ENCODE measurements at places on chromosomes 3 and 15.

DNA sequence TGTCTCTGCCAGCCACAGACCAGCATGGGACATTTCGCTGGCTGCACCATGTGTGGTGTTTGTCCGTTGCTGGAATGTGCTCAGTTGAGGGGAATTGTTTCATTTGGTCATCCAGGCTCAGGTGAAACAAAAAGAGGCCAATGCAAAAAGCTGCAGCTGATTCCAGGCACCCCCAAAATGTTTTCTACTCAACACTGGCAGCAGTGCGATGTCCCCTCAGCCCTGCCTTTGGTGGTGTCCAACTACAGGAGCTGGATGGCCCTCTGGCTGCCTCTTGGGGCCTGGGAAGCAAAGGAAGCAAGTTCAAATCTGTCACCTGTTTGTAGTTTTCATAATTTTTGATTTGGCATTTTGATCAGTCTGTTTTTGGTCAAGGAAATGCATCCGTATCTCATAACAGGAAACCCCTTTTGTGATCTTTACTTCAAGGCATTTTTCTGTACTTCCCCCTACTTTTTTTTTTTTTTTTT is 141.8 kb downstream of the EEFSEC start:
- DNase-seq = no peak

- DNase-seq = no peak
Observed at GRCh38 chr15:80929689-80930088, 59.9 kb downstream of the MESD start.

DNA sequence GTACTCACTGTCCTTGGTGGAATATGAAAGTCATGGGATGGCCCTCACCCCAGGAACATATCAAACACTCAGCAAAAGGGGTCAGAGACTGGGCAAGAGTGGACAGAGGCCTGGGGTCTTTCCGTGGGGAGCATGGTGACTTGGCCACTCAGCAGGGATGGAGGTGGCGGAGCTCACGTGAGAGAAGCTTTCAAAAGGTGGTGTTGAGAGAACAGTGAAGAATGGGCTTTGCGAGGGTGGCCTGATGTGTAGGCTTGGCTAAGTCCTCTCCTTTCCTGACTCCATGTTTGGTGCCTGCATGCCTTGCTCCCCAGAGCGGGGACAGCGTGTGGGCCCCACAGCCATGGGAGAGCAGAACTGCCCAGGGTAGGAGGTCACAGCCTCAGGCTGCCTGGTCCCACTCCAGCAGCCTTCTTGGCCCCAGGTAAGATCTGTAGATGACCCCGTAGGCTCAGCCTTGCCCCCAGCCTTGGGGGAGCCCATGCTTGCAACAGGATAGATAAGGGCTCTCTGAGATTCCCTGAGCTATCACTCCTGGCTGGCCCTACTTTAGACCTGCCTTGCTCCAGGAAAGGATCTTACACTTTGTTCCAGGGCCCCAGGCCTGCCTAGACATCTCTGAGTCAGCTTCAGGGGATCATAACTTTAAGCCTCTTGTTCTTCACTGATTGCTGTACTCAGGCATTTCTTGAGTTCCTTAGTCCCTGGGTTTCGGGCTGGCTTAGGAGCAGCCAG is 17.0 kb downstream of the RPLP1 start:
- DNase-seq = no peak

GRCh38 chr15:77494073-77494867 is 73.6 kb downstream of the HMG20A start:
- no peak for DNase-seq

DNA sequence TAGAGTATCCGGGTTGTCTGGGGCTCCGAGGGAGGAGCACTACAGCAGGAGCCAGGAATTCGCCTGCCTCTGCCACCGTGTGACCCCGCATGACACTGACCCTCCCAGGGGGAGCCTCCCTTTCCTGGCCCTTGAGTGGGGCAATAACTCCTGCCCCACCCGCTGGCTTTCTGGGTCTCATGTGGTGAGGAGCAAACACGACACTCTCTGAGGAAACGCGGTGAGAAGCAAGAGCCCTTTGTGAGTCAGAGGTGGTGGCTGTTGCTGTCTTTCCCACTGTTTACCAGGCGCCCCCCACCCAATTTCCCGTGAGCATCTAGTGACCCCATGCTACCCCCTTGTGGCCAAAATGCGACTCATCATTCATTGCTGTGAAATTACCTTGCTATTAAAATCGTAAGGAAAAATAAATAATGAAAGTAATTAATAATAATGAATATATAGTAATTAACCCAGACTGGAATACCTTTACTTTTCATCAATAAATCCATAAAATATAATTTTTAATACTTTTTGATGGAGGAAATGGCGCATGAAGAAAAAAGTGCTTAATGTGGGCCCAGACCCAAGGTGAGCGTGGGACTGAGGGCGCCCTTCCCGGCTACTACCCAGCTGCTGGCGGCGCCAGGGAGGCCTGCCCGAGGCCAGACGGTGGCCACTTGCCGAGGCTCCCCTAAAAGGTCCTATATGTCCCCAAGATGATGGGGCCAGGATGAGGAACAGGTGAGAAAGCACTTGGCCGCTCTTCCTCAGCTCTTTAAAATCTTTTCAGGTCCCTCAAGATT is 29.3 kb downstream of the CCNL1 start:
- DNase-seq = no peak

DNA sequence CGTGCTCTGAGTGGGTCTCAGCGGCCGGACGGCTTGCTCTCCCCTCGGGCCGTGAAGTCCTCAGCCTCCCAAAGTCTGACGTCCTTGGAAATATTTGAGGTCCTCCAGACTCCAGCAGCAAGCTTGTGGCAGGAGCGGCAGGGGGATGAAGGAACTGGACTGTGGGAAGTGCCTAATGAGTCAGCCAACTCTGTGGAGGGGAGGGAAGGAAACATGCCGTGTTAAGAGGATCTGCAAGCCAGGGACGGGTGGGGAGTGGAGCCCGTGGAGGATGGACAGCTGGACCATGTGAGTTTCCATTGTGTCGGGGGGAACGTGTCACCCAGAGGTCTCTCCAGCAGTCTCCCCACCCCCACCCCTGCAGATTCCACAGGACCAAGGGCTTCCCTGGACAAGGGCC is 39.4 kb upstream of the IDH2 start:
- no peak for DNase-seq

DNA sequence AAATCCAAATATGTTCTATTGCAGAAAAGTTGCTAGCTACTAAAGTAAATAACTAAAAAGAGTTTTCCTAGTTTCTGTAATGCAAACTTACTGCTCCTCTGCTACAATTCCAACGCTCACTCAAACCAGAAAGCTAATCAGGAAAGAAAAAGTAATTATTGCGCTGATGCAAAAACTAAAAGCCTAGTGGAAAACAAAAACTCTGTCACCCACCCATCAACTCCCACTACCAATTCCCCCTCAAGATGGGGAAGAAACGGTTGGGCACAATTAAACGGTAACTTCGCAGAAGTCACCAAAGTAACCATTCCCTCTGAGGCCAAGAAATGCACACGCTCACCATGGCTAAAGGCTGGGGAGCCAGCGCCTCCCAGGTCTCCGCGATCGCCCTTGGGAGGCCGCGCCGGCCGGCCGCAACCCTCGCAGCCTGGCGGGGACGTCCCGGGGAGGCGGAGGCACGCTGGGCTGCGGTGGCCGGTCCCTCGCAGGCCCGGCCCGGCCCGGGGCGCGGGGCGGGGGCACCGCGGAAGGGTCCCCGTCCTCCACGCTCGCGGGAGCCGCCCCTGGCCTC is 684 bp downstream of the SLTM start:
- DNase-seq = peak; percentile 60

- DNase-seq = no peak
Observed at GRCh38 chr15:44968475-44968874, 12.0 kb downstream of the TERB2 start.

- DNase-seq = no peak
Observed at GRCh38 chr15:84818261-84819131, 1.3 kb downstream of the ALPK3 start.

- DNase-seq = no peak
Observed at GRCh38 chr3:43489930-43490329, 131.9 kb downstream of the ANO10 start.

DNA sequence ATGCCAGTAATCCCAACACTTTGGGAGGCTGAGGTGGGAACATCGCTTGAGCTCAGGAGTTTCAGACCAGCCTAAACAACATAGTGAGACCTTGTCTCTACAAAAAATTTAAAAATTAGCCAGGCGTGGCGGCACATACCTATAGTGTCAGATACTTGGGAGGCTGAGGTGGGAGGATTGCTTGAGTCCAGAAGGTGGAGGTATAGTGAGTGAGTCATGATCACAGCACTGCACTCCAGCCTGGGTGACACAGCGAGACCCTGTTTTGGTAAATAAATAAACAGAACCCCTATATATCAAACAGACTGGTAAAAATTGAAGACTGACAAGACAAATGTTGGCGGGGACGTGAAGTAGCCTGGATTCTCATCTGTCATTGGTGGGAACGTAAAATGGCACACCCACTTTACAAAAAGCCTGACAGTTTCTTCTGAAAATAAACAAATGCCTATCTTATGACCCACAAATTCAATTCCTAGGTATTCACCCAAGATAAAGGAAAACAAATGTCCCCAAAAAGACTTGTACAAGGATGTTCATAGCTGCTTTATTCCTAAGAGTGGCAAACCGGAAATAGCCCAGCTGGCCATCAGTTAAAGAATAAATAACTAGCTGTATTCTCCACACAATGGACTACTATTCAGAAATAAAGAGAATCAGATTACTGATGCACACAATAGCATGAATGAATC is 47.0 kb upstream of the GK5 start:
- no peak for DNase-seq

GRCh38 chr3:170420307-170420821 is 1.7 kb downstream of the CLDN11 start:
- DNase-seq = no peak

- no peak for DNase-seq
Observed at GRCh38 chr3:172323894-172324610, 124.2 kb downstream of the GHSR start.

DNA sequence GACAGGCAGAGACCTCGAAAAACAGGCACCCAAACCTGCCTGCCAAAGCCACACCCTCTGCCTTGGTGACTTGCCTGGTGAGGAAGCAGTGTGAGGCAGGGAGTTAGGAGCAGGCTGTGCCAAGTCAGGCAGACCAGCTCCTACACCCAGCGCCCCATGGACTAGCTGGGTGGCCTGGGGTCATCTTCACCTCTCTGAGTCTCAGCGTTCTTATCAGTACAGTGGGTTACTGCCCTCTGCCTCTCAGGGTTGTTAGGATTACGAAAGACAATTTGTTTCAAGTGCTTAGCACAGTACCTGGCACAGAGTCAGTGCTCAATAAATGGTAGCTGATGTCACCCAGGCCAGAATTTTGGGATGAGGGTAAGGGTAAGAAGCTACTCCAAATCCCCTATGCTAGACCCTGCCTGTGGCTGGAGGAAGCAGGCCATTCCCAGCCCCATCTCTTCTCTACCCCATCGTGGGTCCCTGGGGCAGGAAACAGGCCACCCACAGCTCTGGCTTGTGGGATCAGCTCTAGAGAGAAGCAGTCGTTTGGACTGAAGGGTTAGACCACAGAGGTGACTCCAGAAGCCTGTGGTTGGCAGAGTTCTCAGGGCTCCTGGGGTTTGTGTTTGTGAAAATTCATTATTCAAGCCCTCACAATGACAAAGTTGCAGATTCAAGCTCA is 10.1 kb downstream of the SLC51B start:
- DNase-seq = no peak

DNA sequence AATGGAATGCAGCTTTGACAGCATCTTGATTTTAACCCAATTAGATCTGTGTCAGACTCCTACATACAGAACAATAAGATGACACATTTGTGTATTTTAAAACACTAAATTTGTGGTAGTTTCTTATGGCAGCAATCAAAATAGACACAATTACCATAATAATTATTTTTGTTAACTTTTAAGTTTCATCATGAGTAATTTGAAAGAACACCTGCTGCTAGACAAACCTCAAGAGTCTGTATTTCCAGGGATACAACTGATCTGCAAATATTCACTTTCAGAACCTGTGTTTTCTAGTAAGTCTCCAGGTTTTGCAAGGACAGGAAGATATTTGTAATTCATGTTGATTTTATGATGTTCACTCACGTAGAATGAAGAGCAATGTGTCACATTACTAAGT is 736.8 kb downstream of the DIPK2A start:
- DNase-seq = no peak

DNA sequence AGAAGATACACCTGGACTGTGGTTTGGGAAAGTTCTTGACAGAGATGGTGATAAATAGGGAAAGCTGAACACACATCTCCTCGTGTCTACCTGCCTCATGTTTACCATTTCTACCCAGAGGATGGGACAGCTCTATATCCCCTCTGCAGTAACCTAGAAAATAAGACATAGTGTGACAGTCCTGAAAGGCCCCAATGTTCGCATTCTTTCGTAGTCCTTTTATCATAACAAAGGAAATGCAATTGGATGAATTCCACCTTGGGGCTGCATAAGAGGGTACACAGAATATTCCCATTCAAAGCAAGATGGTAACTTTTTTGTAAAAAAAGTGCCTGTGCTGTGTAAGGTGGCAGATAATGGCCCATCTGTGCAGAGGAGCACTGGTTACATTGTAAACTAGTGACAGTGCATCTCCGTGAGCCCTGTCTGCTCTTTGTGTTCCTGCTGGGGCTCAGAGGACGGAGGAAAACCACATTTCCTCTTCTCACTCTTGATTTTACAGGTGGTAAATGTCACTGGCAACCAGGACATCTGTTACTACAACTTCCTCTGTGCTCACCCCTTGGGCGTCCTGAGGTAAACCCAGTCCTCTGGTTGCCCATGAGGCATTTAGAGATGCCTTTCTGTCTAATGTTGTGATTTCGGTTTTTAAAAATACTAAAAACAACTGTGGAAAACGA is 74.3 kb downstream of the SIDT1 start:
- DNase-seq = no peak

DNA sequence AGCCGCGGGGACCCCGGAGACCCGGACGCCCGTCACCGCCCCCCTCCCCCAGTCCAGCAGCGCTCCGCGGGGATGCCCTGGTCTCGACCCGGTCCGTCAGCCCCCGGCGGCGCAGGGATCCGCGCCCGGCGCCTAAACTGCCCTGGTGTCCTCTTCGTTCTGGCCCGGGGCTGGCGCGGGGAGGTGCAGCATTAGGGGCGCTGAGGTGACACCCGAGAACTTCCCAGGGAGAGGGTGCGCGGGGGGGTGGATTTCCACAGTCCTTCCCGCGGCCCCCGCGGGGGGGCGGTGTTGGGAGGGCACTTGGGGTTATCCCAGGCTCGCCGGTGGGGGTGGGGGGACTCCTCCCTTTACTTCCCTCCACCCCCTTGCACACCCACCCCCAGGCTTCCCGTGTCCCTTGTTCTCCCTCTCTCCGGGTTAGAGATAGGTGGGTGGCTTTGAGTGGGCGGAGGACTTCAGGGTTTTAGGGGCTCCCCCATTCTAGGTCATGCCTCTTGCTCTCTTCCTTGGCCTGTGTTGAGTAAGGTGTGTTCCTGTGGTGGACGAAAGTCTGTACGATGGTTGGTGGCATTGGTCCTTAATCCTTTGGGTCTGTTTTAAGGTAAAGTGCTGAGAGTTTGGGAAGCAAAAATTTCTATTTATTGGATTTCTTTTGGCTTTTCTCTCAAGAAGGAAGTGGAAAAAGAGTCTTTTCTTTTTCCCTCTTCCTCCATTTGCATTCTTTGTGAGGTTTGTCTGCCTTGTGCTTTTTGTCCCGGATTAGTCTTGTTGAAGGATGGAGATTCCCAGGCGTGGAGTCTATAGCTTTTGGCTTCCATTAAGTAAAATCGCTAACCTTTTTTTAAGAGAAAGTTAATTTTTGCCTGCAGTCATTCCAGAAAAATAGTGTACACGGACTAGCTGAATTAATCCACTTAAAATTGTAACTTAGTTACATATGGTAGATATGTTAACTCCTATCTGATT is 811 bp downstream of the SKIL start:
- peak; percentile 72 for DNase-seq

- DNase-seq = no peak
Observed at GRCh38 chr3:52017586-52017985, 21.9 kb upstream of the RPL29 start.

- DNase-seq = no peak
Observed at GRCh38 chr15:65655457-65655856, 33.7 kb downstream of the SLC24A1 start.

Data from nucleus accumbens (tissue), 56 donors.